ENCODE measurements at places on chromosomes 1 and 21.

- DNase-seq, result no peak
Measured at GRCh38 chr1:20425622-20426021, 60.4 kb downstream of the CAMK2N1 start.

DNA sequence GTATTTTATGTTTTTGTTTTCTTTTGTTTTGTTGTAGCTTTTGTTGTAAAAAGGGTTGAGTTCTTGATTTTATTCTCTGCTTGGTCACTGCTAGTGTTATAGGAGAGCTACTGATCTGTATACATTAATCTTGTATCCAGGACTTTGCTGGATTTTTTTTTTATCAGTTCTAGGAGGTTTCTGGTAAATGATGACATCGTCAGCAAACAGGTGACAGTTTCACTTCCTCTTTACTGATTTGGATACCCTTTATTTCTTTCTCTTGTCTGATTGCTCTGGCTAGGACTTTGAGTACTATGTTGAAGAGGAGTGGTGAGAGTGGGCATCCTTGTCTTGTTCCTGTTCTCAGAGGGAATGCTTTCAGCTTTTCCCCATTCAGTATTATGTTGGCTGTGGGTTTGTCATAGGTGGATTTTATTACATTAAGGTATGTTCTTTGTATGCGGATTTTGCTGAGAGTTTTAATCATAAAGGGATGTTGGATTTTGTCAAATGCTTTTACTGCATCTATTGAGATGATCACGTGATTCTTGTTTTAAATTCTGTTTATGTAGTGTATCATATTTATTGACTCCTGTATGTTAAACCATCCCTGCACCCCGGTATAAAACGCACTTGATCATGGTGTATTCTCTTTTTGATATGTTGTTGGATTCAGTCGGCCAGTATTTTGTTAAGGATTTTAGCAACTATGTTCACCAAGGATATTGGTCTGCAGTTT lies 905.7 kb downstream of the LTN1 start:
- no peak for DNase-seq

GRCh38 chr21:33561373-33561772 lies 18.5 kb downstream of the SON start:
- no peak for DNase-seq

DNA sequence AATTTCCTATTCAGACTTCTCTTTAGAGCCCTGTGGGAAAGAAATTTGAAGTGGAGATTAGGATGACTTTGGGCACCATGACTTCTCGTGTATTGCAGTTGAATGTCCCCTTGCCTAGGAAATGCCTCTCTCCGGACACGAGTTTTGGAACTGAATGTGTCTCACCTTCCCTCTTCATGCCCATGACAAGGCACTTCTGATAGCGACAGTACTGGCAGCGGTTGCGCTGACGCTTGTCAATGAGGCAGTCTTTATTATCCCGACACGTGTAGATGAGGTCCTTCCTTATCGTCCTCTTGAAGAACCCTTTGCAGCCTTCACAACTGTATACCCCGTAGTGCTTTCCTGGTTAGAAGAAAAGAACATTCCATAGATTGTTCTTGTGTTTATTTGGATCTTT lies 28.1 kb downstream of the RXRG start:
- DNase-seq, result no peak

DNA sequence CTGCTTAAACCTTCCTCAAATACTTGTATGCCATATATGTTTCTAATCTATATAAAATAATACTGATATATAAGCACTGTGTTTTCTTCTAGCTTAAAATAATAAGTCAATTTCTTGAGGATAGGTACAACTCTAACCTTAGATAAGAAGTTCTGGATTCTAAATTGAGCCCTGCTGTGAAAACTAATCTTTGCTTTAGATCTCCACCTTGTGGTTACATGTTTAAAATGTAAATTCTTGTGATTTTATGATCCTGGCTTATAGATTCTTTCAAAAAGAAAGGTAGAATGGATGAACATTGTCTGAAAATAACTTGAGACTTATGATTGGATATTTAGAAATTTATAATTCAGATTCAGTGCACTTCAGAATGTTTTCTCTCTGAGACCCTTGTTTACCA lies 38.9 kb upstream of the HMCN1 start:
- no peak for DNase-seq

- no peak for DNase-seq
Measured at GRCh38 chr1:206937425-206937824, 8.8 kb downstream of the PIGR start.

DNA sequence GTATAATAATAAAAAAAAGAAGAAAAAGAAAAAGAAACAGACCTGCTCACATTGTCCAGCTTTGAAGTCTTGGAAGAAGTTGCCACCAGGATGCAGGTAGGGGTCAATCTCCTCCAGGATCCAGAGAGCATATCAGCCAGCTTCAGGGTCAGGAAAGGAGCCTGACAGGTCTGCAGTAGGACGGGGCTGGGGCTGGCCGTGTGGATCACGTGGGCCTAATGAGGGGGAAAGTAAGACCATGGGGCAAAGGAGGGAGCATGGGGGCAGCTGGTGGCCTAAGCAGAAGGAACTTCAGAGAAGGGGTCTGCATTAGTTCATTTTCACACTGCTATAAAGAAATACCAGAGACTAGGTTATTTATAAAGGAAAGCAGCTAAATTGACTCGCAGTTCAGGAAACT lies 19.3 kb upstream of the SMYD3 start:
- DNase-seq, result no peak

- no peak for DNase-seq
Measured at GRCh38 chr1:2865000-2865399, 63.5 kb upstream of the TTC34 start.

GRCh38 chr1:99761774-99762173 lies 4.7 kb downstream of the FRRS1 start:
- no peak for DNase-seq

DNA sequence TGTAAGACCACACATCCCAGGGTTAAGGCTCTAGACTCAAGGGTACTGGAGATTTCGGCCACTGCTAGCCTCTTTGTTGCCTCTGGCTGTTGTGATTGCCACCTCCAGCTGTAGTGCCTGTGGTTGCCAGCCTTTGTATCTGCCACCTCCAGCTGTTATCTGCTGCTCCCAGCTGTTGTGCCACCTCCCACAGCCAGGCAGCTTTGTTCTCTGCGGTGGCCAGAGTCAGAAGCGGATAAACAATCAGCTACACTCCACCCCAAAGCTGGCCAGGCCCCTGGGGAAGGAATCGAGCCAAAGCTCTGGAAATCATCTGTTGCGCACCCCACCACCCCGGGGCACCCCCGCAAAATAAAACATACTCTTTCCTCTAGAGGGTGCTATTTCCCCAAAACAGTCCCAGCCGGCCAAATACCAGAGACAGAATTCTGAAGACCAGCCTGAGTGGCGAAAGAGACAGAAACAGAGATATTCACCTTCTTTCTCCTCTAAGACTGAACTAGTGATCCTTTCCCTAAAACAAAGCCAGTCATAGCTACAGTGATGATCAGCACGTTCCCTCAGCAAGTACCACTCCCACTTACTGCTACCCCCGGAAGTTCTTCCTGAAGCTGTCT lies 14.8 kb upstream of the PIGM start:
- no peak for DNase-seq

DNA sequence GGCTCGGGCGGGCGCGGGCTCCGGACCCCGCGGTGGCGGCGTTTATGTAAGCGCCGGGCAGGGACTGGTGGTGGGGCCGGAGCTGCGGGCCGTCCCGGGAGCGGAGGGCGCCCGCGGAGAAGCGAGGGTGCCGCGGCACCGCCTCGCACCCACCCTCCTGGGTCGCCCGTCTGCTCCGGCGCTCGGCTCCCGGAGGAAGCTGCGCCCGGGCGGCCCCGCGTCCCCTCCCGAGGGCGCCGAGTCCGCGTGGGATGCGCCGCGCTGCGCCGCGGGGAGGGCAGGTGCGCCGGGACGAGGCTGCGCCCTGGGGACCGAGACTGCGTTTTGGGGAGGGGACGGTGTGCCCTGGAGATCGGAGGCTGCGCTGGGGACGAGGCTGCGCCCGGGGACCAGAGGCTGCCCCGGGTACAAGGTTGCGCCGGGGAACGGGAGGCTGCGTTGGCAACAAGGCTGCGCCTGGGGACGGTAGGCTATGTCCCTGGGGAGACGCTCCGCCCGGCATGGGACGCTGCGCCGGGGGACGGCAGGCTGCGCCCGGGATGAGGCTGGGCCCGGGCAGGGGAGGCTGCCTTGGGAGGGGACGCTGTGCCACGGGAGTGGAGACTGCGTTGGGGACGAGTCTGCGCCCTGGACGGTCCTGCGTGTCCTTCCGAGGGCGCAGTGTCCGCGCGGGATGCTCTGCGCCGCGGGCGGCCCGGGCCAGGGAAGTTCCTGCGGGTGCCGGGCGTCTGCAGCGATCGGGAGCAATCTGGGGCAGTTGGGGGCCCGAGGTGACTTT lies 627 bp downstream of the ADARB1 start:
- no peak for DNase-seq

DNA sequence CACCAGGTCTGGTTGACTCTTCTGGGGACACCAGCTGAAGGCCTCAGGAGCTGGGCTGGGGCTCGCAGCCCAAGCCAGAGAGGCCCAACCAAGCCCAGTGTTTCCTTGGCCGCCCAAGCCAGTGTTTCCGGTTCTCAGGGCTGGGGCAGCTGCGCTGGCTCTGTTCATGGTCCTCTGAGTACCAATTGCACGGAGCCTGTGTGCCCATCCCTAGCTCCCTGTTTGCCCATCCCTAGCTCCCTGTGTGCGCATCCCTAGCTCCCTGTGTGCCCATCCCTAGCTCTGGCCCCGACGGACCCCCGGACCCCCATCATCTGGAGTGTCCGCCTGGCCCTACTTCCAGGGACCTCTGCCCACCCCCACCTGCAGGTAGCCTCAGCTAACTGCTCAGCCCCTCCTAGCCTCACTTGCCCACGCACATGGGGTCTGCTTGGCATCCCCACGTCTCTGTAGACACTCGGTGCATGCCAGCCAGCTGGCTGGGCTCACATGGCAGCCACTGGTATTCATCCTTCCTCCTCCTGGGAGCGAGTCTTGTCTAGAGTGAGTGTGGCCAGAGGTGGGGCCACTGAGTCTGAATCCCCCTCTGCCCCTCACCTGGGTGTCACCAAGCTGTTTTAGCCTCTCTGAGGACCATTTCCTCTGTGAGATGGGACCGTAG lies 64.0 kb downstream of the WNT9A start:
- DNase-seq, result no peak

DNA sequence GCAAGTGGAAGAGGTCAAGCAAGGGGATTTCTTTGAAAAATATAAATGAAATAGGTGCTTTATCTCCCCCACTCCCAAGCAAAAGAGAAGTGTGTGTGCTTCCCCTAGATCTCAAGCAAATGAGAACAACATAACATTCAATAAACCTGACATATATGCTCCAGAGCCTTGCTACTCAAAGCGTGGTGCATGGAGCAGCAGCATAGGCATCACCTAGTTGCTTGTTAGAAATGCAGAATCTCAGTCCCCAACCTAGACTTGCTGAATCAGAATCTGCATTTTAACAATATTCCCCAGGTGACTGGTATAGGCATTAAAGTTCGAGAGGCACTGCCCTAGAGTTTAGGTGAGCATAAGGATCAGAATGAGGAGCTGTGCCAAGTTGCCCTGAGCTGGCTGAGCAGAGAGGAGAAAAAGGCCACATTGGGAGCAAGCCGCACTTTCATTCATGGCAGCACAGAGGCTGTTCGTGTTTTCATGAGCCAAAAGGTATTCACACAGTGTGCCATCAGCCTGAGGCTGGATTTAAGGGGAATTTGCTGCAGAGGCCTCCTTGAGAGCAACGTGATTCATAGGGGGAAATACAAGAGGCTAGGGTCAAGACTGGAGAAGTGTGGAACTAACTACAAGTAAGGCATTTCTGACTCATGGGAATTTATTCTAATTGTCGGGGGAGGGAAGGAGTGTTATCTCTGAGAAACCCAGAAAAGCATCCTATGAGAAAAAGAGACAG lies 14.3 kb upstream of the LPAR3 start:
- DNase-seq, result no peak

DNA sequence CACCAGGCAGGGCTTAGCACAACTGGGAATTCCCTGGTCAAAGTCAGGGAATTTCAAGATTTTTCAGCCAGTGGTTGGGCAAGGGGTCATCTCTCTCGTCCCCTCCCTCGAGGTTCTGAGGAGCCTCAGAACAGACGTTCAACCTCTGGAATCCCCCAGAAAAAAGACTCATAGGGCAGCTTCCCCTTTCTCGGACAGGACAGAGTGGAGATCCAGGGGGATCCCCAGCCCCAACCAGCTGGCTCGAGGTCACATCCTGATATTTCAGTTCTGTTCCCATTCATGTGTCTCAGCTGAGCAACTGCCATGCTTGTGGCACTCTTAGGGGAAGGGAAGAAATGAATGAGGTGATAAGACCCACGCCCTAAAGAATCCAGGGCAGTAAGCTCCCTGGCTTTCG lies 4.9 kb upstream of the LAD1 start:
- DNase-seq, result peak; percentile 47

- no peak for DNase-seq
Measured at GRCh38 chr1:167748906-167749305, 27.1 kb downstream of the MPZL1 start.

GRCh38 chr1:248918131-248918530 lies 12.1 kb downstream of the PGBD2 start:
- DNase-seq, result no peak

- DNase-seq, result no peak
Measured at GRCh38 chr1:43844114-43844513, 89.5 kb upstream of the ARTN start.

DNA sequence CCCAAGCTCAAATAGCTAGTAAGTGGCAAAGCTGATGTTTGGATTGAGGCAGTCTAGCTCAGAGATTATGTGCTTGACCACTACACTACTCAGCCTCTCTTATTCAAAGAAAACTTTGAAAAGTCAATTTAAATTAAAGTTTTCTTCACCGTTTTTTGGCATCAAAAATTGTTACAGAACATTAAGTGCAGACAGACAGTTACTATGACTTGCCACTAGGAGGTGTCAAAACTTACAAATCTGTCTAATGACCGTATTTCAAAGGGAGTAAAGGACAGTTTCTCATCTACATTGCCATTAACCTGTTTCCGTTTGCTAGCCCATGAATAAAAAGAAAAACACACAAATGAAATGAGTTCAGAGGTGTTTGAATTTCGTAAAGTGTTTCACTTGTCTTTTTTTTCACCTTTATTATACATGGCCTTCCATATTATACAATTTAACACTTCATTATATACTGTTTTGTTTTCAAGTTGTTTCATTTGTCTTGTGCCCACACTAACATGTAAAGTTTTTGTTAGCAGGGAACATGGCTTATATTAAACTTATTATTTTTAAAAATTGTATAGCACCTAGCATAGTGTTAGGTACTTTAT lies 57.4 kb upstream of the MTF2 start:
- DNase-seq, result no peak

GRCh38 chr1:201827321-201828216 lies 1.4 kb upstream of the IPO9 start:
- no peak for DNase-seq

DNA sequence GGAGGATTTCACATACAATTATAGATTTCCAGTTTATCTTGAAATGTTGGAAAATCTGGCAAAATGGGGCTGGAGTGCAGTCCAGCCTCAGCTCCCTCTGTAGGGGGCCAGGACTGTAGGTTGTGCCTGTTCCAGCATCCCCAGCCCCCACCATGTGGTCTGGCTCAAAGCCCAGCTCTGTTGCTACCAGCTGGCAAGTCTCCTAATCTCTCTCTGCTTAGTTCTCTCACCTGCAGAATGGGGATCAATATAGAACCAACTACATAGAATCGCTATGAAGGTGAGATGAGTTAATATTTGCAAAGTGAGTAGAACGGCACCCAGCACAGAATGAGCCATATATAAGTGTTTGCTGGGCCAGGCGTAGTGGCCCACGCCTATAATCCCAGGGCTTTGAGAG lies 50.0 kb upstream of the TARDBP start:
- DNase-seq, result no peak
